GM23338 (cell line): ENCODE measurements at places on chromosomes 5 and 9.

- no peak for DNase-seq
Measured at GRCh38 chr5:81825237-81825636, 74.3 kb upstream of the SSBP2 start.

GRCh38 chr9:108149326-108149725 is 659.8 kb upstream of the KLF4 start:
- DNase-seq, result no peak

DNA sequence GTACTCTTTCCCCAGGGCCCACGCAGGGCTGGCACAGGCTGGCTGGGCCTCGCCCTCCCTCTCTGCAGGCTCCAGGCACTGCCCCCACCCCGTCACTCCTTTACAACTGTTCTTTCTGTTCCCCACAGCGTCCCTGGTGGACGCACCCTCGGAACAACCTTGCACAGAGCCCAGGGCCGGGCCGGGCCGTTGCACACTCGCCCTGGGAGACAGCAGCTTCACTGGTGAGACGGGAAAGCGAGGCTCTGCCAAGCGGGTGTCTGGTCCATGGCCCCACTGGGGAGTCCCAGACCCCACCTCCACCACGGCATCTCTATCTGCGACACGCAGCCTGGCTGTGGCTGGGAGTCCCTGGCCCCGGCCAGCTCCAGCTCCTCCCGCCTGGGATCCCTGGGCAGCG is 18.4 kb upstream of the QSOX2 start:
- no peak for DNase-seq

DNA sequence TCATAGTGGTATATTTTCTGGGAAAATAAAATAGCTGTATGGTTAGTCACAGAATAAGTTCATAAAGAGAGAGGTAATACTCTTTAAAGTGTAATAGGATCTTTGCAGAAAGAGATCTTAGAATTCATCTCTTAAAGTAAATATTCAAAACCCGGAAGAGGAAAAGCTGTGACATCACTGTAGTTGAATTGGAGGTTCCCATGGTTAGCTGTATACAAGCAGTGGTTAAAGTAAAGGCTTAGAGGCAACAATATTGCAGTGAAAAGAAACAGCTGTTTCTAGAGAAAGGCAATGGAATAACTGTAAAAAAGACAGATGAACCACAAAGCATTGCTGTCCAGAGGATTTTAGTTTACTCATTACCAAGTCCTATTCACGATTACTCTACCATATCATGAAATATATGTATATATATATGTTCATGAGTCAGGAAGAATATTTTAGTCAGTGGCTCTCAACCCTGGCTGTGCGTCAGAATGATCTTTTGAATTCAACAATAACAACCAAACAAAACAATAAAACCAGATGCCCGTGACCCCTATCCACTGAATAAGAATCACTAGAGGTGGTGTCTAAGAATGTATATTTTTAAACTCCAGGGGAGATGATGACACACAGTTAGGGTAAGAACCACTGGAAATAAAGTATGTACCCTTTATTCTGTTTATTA is 4.7 kb downstream of the ERCC6L2 start:
- no peak for DNase-seq

- no peak for DNase-seq
Measured at GRCh38 chr5:57986761-57987341, 473.0 kb downstream of the PLK2 start.

DNA sequence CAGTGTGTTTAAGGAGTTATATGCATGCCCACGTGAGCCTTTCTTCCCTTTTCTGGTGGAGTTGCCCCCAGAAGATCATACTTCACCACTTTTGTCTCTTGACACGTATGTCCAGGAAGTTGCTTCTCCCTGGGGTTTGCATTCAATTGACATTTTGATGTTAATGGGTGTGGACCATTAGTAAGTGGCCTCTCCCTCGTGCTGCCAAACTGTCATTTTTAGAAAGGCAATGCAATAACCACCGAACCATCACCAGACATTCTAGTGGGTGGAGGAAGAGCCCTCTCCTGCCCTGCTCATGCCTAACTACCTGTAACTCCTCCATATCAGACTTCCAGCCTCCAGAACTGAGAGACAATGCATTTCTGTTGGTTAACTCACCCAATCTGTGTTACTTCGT is 290.8 kb downstream of the ATPSCKMT start:
- no peak for DNase-seq

GRCh38 chr9:130570208-130570607 is 9.2 kb upstream of the FUBP3 start:
- no peak for DNase-seq

DNA sequence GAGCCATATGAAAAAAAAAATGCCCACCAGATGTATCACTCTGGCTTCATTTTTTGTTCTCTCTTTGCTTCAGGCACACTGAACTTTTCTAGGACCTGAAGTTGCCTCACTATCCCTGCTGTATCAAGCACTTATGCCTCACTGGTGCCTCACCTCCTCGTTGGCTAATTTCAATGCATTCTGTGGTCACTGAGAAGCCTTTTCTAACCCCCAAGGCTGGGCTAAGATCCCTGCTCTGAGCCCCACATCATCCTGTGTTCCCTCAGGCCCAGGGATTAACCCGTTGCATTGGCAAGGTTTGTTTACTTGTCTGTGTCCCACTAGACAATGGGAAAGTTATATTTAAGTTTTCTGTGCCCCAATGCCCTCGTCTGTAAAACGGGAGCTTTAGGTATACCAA is 362.7 kb downstream of the OSTF1 start:
- no peak for DNase-seq

DNA sequence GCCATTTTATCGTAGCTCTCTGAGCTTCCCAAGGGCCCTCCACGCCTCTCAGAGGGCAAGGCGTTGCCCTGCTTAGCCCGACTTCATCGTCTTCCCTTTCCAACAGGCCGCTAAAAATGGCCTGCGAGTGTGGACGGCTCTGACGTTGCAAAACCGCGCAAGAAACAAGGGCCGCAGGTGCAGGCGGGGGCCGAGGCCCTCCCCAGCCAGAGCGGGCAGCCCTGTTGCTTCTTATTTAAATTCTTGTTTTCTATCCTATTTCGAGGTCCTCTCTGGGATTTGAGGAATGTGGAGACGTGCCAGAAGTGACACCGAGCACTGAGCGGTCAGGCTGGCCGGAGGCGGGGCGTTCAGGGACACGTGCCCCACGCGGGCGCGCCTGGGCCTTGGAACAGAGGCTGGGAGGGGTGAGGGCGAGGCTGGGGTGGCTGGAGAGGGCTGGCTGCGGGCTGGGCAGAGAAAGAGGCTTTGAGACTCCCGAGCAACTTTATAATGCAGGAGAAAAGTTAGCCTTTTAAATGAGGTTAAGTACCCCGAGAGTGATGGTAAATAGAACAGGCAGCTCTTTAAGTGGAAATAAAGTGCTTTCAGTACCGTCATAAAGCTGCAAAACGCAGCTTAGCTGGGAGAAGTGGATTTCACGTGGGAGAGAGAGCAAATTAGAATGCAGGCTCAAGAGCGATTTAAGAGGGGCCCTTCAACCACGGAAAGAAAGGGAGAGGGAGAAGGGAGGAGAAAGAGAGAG is 243.6 kb downstream of the AUH start:
- DNase-seq, result peak; percentile 84

GRCh38 chr5:88890070-88890781 is 7.2 kb upstream of the MEF2C start:
- DNase-seq, result no peak

- no peak for DNase-seq
Measured at GRCh38 chr5:31119938-31120641, 73.4 kb upstream of the CDH6 start.

GRCh38 chr5:163580516-163580915 is 75.1 kb downstream of the MAT2B start:
- DNase-seq, result no peak

- peak; percentile 38 for DNase-seq
Measured at GRCh38 chr5:72463449-72464052, 43.7 kb downstream of the ZNF366 start.

GRCh38 chr5:14330291-14330690 is 187.1 kb downstream of the TRIO start:
- DNase-seq, result no peak

- DNase-seq, result no peak
Measured at GRCh38 chr9:98930792-98931191, 12.9 kb upstream of the COL15A1 start.

DNA sequence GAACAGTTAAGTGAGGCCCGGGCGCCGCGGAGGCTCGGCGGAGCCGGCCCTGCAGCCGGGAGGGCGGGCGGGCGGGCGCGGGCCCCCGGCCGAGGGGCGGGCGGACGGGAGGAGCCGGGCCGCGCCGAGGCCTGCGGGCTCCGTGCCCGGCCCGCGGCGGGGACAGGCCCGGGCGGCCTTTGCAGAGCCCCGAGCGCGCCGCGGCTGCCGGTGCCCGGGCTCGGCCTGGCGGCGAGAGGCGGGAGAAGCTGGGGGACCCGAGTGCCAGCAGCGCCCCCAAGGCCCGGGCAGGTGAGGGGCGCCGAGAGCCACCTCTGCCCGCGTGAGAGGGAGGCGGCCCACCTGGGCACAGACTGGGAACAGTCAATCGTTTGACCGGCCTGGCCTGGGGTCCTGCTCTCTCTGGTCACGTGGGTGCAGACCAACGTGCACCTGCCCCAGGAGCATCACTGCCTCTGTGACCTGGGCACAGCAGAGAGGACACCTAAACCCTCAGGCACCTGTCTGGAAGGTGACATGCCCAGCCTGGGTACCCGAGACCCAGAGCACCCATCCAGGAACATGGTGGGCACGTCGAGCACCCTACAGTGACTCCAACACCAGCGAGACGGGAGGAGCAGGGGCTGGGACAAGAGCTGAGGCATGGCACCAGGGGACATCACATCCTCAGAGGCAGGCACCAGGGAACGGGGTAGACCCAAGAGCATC is 531 bp downstream of the MVB12B start:
- DNase-seq, result peak; percentile 50

DNA sequence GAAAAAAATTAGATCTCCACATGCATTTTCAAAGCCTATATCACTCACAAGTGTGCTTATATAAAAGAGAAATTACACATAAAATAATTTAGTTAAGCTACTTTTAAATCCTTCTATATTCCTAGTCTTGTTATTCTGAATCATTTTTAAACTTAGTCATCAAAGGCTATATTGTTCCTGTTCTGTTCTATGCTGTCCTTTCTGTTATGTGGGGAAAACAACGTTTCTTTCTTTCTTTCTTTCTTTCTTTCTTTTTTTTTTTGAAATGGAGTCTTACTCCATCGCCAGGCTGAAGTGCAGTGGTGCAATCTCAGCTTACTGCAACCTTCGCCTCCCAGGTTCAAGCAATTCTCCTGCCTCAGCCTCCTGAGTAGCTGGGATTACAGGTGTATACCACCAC is 389.2 kb upstream of the FTMT start:
- DNase-seq, result no peak
